ENCODE measurements at places on chromosomes 6 and 20.

DNA sequence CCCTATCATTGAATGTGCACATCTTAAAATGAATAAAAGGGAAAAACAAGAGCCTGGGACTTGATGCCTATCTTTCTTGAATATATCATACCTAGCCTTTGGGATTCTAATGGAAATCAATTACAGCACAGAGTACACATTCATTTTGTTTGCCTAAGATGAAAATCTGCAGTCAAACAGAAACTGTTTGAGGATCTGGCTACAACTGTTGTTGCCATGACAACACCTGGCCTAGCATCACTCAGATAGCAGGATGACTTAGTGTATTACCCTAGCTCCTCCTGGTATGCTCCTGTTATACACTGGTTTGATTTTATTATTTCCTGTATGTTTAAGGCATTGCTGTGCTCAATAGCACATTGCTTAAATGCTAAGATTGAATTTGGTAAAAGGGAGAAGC, 71.5 kb upstream of the LAMP5 start:
- DNase-seq: no peak

GRCh38 chr6:36078159-36078558, 50.6 kb downstream of the MAPK14 start:
- no peak for DNase-seq

DNA sequence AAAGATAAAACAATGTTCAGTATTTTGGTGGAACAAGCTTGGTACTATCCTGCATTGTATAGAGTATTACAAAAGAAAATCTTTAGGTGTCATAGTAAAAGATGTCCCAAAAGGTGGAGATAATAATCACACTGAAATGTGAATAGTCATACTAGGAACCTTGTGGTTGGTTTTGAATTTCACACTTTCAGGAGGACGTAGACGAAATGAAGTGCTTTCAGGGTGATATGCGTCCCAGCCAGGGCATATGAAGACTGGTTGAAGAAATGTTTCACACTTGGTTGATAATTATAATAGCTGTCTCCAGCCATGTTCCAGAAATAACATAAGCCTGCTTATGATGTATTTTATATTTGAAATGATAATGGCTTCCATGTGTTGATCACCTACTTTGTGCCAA, 60.4 kb downstream of the SCAND1 start:
- DNase-seq: no peak

- no peak for DNase-seq
Measured at GRCh38 chr6:45864651-45865050, 151.0 kb downstream of the CLIC5 start.

DNA sequence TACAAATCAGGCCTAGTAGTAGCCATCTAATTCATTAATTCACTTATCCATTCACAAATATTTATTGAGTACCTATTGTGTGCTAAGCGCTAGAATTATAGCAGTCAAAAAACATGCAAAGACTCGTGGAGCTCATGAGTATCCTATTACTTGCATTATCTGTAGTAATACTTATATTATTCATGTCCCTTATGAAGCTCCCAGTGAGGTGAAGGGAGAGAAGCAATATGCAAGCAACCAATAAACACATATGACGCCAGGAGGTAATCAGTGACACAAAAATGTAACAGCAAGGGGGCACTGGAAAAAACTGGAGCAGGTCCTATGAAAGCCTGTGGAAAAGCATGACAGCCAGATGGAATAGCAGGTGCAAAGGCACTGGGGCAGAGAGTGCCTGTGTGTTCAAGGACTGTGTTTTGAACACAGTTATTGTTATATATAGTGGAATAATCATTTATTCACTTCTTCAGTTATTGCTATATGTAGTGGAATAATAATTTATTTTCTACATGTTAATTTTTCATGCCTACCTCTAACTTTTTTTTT, 109.5 kb downstream of the KIF13A start:
- DNase-seq: no peak

GRCh38 chr6:57173886-57174510, 1.9 kb downstream of the BAG2 start:
- no peak for DNase-seq

DNA sequence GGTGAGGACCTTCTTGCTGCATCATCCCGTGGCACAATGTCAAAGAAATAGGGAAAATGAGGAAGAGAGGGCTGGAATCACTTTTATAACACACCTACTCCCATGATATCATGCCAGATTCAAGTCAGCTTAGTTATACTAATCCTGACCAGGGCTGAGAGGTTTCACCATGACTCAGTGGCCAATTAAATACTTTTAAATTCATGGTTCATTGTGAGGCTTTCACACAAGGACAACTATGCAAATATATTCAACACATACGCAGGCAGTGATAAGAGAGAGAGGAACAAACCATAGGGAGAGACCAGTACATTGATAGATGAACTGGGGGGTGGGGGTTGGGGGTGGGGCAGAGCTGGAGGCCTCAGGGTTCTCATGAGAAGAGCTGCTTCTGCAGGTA, 313.1 kb downstream of the LRFN2 start:
- no peak for DNase-seq

DNA sequence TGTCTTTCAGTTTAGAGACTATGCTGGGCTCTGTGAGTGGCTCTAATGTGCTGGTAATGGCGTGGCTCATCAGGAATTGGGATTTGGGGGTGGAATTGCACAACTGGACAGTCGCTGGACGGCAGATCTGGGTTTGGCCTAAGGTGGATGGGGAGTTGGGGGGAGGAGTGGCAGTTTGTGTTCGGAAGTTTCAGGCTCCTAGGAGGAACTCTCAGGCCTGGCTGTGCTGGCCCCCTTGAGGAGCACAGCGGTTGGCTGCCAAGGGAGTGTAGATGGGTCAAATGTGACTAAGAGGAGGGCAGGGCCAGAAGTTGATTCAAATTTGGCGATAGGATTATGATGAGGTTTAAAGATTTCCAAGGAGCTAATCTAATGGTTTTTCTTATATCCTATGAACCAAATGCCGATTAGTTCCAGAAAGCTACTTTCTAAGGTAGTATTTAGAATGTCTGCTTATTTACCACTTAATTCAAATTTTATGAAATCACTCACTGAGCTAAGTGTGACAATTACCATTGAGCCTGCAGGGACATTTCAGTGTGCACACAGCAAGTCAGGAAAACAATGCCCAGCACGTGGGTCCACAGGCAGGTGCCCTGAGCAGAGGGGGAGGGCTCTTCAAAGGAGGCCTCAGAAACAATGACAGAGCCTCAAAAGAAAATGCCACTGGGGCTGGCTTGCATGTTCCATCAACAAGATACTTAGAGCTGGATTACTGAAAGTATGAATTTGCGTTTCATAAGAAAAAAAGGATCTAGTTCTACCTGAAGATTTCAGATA, 111.0 kb downstream of the GJA10 start:
- DNase-seq: no peak

DNA sequence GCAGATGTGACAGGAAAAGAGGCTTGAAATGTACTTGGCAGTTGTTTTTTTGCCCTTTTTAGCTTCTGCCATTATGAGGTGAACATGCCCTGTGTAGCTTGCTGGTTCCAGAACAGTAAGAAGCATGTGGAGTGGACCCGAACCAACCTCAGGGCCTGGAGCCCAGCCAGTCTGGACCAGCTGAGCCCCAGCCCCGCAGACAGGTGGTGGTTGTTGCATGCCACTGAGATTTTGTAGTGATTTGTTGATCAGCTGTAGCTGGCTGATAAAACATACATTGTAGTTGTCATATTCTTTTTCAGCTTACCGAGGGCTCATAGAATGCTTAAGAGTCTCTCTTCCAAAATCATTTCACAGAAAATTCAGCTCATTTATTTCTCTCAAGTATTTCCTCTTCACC, 182.2 kb downstream of the FARS2 start:
- DNase-seq: no peak

DNA sequence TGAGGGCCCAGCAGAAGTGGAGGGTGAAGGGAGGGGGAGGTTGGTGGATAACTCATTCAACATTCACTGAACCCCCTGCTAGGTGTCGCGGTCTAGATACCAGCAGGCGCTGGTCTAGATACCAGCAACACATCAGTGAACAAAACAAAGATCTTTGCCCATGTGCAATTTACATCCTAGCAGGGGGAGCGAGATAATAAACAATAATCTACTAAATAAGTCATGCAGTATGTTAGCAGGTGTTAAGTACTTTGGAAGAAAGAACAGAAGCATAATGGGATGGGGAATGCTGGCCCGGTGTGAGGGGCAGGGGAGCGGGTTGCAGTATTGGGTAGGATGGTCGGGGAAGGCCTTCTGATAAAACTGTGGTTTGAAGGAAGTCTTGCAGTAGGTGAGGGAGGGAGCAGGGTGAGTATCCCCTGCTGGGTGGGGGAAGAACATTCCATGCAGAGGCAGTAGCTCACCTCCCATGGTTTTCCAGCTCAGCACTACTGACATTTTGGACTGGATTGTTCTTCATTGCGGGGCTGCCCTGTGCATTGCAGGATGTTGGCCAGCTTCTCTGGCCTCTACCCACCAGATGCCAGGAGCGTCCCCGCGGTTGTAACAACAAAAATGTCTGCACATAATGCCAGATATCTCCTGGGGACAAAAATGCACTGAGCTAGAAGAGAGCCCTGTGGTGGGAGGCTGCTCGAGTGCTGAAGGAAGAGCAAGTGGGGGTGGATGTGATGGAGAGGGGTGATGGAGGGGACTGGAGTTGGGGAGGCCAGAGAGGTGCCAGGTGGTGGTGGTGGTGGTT, 117.3 kb downstream of the TOX2 start:
- DNase-seq: no peak

GRCh38 chr6:27183060-27183832, 64.3 kb upstream of the PRSS16 start:
- no peak for DNase-seq

GRCh38 chr6:56802584-56802983, 152.3 kb upstream of the BEND6 start:
- no peak for DNase-seq

GRCh38 chr6:73608761-73609160, 45.0 kb downstream of the SLC17A5 start:
- no peak for DNase-seq

- no peak for DNase-seq
Measured at GRCh38 chr6:22366214-22366613, 69.4 kb upstream of the PRL start.

- no peak for DNase-seq
Measured at GRCh38 chr6:170260686-170261085, 30.2 kb downstream of the DLL1 start.

DNA sequence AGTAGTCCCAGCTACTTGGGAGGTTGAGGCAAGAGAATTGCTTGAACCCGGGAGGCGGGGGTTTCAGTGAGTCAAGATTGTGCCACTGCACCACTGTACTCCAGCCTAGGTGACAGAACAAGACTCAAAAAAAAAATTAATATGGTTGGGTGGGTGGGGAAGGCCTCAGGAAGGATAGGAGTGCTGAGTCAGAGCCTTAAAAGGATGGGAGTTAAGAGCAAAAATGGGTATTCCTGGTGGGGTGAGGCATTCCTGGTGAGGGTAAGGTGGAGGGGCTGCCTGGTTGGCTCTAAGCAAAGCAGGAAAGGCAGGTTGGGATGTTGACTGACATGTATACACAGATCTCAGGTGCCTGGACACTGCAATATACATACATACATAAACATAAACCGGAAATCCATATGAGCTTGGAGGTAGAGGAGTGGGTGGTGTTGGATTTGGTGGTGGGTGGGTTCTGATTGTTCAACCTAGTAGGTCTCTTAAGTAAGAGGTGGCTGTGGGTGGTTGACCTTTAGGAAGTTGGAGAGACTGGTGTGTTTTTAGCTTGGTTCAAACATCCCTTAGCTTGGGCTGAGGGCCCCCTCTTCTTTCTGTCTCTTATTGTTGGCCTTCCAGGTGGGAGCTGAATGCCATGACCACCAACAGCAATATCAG, 1.2 kb upstream of the RRP36 start:
- no peak for DNase-seq

- DNase-seq: no peak
Measured at GRCh38 chr6:18165751-18166150, 10.5 kb downstream of the KDM1B start.

DNA sequence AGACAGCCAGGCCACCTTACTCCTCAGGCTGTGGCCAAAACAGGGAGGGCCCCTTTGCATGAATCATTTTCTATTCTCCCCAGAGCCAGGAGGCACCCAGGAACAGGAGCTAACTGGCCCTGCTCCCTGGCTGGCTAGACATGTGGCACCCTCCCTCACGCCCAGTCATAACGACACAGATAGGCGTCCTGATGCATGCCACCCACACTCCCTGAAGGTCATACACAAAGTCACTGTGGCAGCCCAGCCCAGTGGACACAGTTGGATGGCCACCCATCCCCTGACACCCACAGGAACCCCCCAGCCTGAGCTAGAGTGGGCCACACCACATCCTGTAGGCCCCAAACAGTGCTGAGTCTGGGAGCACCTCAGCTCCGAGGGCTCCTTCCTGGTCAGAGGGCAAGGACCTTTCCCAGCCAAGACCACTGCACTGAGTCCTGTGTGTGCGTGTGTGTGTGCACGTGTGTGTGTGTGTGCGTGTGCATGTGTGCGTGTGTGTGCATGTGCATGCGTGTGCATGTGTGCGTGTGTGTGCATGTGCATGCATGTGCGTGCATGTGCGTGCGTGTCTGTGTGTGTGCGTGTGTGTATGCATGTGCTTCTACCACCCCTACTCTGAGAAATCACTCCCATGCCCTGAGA, 21.6 kb downstream of the TFEB start:
- no peak for DNase-seq

DNA sequence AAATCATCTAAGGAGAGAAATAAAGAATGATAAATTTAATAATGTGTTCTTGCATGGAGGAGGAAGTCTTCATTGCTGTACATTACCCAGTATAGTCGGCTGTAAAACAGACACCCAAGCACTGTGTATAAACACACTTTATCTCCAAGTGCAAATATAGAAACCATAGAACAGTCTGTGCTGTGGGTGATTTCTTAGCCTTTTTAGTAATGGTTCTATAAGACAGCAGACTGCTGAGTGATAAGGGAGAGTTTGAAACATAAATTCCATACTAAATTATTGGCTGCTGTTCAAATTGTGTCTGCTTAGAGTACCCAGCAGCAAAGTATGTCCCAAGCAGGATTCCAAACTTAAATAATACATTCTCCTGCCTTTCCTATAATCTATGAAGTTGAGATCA, 4.6 kb downstream of the FILIP1 start:
- no peak for DNase-seq

GRCh38 chr6:30097902-30098768, 14.8 kb downstream of the TRIM31 start:
- DNase-seq: no peak

DNA sequence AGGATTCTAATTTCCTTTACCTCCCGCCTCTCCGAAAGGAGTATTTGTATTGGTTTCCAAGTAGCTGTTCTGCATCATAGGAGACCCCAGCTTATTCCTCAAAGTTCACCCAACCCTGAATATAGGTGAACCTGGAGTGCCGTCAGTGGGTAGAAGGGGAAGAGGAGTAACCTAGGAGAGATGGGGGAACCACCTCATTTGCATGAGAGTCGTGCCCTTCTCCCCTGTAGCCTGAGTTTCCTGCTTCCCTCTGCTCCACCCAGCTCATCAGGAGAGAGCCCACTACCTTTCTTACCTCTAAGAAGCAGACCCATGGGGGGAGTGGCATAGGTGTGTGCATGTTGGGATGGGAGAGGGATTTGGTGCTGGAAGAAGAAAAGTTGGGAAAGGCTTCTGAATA, 17.3 kb upstream of the WFDC2 start:
- no peak for DNase-seq

All from CD4-positive, alpha-beta T cell treated with Interleukin-4 for 4 hours (primary cell).